Endothelial cell (in vitro differentiated cells): ENCODE measurements at places on chromosomes 2 and 18. TPM values are rescaled to one million over a fixed set of nuclear protein-coding genes. Genes with fewer than 3 reads are reported as not detected.

CHAC2 gene
- 1.3 TPM for total RNA-seq

FIGN gene
- 14.0 TPM for total RNA-seq

E2F6 gene
- 20.4 TPM for total RNA-seq

GBX2 gene
- total RNA-seq, result 3.5 TPM

CCL20 gene
- total RNA-seq, result not detected

CYP1B1 gene
- 1.2 TPM for total RNA-seq

IL1RL2 gene
- not detected for total RNA-seq
